GM03348 (cell line): ENCODE measurements at places on chromosomes 13 and 19.

DNA sequence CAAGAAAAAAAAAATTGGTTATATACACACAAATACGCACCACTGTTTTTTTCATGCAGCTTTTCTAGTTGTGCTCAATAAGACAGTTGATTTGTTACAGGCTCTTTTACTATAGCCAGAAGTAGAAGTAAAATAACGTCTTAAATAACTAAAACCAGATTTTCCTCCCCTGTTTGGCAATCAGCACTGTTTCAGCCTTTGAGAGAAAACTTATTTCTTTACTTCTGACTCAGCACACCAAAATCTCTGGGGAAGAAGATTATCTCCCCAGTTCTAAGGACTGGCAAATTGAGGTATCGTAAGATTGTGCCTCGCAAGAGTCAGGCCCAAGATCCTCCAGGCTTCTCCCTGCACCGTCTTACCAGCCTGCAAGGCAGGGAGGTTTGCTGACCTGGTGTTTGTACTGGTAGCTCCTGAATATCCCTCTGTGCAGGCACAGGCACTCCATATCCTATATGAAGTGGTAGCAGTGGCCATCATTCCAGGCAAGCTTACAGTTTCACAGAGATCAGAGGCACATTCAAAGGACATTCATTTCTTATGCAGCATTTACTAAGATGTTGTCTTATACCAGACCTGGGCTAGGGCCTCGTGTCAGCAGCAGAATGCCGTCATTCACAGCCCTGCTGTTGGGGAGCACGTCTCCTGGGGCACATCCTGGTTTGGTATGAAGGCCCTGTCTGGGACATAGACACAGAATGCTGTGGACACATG lies 268.2 kb downstream of the ZNF536 start:
- DNase-seq: peak; percentile 57

GRCh38 chr13:69425235-69425634 lies 682.4 kb upstream of the ATXN8OS start:
- no peak for DNase-seq

DNA sequence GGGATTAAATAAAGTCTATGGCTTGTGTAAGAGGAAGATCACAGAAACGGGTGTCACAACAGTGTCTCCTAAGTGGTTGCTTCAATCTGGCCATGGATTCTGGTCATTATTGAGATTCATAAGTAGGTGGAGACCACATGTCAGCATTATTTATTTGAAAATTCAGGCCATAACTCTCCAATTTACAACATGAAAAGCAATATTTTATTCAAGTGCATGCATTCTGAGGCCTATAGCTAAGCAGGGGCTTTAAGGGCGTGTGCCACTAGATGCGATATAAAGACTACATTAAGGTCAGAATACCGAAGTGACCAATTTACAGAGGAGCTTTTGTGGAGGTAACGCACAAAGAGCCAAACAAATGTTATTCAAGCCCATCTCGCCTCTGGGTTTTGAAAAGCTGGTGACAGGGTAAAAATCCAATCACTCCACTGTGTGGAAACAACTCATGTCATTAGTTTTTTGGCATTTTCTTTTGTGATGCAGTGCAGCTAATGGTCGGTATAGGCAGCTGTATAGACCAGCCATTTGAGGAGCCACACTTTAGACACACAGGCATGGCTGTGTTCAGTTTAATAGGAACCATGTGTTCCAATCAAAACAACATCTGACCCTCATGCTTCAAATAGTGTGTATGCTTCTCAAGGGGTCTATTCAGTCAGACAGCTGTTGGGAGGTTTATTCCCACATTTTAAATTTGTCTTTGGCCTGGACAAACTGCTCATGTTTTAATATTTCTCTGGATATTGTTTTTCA lies 123.7 kb downstream of the KL start:
- DNase-seq: no peak

DNA sequence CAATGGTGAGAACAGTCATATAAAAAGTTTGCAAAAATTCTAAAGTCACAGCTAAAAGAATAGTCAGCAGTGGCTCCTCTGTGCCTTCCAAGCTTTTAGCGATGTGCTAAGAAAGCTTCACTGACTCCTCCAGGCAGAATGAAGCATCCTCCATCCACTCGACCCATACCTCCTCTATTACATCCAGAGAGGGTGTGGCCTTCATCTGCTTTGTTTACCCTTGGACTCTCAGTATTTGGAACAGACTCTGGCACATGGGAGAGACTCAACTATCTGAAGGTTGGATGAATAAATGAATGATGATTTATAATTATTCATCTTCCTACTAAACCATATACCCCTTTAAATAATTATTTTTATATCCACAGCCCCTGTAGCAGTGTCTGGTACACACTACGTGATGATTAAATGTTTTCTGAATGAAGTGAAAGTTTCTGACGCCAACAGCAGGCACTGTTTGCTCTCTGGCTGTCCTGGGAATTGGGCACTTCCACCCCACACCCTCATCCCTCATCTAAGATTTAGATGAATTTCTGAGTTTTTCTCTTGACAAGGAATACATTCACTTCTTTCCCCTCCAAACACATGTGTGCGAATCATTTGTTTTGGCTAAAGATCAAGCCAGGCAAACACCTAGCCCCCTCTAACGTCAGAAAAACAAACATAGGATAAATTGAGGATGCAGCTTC lies 93.9 kb downstream of the NUFIP1 start:
- no peak for DNase-seq

DNA sequence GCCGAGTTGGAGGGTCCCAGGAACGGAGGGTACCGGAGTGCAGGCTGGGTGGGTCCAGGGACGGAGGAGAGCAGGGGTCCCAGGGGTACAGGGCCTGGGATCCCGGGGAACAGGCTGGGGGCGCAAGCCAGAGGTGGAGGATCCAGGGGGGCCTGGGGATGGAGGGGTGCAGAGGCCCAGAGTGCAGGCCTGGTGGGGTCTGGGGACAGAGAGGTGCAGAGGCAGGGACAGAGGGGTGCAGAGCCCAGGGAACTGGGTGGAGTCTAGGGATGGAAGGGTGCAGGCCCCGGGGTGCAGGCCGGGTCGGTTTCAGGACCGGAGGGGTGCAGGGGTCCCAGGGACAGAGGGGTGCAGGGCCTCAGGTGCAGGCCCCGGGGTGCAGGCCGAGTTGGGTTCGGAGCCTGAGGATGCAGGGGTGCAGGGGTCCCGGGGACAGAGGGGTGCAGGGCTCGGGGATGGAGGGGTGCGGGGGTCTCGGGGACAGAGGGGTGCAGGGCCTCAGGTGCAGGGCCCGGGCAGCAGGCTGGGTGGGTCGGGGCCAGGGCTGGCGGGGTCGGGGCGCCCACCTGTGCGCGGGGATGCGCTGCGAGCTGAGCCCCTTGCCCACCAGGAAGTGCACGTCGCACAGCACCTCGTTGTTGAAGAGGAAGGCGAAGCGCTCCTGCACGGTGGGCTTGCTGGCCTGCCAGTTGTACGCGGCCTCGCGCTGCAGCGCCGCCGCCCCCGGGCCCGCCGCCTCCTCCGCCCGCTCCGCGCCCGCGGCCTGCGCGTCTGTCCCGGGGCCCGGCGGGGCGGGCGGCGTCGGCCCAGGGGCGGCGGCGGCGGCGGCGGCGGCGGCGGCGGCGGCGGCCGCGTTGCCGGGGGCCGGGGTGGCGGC lies 545 bp downstream of the BTBD2 start:
- peak; percentile 36 for DNase-seq

GRCh38 chr13:100128838-100129237 lies 39.9 kb downstream of the PCCA start:
- DNase-seq: no peak

- DNase-seq: no peak
Measured at GRCh38 chr19:9857920-9858746, 23.0 kb downstream of the PIN1 start.

DNA sequence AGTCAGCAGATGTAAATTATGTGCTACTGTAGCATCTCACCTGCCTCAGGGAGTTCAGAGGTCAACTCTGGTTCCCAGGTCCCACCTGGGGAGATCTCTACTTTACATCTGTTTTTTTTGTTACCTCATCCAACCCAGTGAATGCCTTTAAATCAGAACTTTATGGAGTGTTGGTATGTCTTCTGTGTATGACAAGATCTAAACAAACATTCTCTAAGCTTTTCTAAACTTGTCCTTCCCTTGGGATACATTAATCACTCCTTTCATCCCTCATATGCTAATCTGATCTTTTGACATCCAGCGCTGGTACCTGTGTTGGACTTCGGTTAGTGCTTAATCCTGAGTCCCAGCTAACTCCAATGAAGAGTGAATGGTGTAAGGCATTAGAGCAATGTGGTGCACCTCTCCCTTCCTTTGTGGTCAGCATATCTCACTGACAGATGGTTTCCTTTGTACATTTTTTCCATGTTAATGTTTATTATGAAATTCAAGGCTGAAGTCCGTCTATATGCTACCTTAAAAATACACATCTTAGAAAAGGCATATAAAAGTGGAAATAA lies 213.4 kb downstream of the ABCC4 start:
- DNase-seq: peak; percentile 42

- DNase-seq: no peak
Measured at GRCh38 chr19:15900504-15900903, 2.6 kb upstream of the CYP4F2 start.

GRCh38 chr13:40446365-40446764 lies 220.1 kb downstream of the FOXO1 start:
- DNase-seq: peak; percentile 22

DNA sequence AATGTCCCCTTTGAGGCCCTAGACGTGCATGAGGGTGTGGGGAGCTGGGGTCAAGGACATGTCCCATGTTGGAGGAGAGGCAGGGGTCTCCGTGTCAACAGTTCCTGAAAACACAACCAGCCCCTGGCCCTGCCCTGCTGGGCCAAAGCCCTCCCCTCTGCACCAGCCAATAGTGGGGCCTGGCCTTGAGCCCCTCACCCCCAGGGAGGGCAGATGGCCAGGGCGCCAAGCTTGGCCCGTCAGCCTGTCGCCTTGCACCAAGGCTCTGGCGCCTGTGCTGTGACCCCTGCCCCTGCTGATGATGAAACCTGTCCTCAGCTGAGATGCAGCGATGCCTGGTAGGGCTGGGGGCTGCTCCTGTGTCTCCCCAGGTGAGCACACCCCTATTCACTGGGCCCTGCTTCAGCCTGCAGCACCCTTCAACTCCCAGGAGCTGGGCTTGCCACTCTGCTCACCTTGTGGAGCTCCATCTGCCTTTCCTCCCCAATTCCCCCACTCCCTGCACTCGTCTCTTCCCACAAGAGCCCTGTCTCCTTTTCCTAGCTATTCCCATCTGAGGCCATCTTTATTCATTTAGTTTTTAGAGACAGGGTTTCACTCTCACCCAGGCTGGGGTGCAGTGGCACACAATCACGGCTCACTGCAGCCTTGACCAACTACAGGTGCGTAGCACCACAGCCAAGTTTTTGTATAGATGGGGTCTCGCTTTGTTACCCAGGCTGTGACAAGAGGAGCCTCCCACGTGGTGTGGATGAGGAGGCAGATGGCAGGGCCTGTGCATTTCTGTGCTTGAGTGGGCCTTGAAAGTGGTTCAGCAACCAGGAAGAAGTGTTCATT lies 2.1 kb upstream of the HAMP start:
- DNase-seq: no peak

GRCh38 chr13:42746866-42747265 lies 34.5 kb upstream of the FAM216B start:
- DNase-seq: no peak
